ENCODE measurements at places on chromosomes 11 and 22. TPM values are rescaled to one million over a fixed set of nuclear protein-coding genes. Genes with fewer than 3 reads are reported as not detected.

FAM180B gene
- 0.15 TPM for total RNA-seq

CREBZF gene
- 37.2 TPM for total RNA-seq

C11orf65 gene
- total RNA-seq, result 0.33 TPM

CCDC82 gene
- total RNA-seq, result 24.2 TPM

MMP8 gene
- total RNA-seq, result 18.9 TPM

OR4C5 gene
- not detected for total RNA-seq

ANGPTL5 gene
- not detected for total RNA-seq

SORL1 gene
- 0.33 TPM for total RNA-seq

SCGB1A1 gene
- not detected for total RNA-seq

CRYBB2 gene
- not detected for total RNA-seq

RIC3 gene
- total RNA-seq, result not detected

GGTLC2 gene
- total RNA-seq, result not detected

MIAT gene
- 0.73 TPM for total RNA-seq

C11orf16 gene
- total RNA-seq, result not detected

GNAZ gene
- 2.4 TPM for total RNA-seq

IGLL1 gene
- not detected for total RNA-seq

BBOX1 gene
- not detected for total RNA-seq

C11orf97 gene
- total RNA-seq, result not detected

GSTT2 gene
- total RNA-seq, result not detected

ANO1 gene
- not detected for total RNA-seq

ACRV1 gene
- total RNA-seq, result not detected

OR52N4 gene
- total RNA-seq, result not detected

TREH gene
- not detected for total RNA-seq

GGT1 gene
- 2.6 TPM for total RNA-seq

CREB3L1 gene
- under 0.01 TPM for total RNA-seq

INS gene
- total RNA-seq, result not detected

MAPK8IP1 gene
- total RNA-seq, result 7.6 TPM

MS4A4A gene
- not detected for total RNA-seq

KBTBD3 gene
- total RNA-seq, result 3.0 TPM

PHRF1 gene
- 33.1 TPM for total RNA-seq

GGTLC3 gene
- not detected for total RNA-seq

SMC1B gene
- total RNA-seq, result not detected

MMP1 gene
- total RNA-seq, result 2.0 TPM

RAB30 gene
- 17.2 TPM for total RNA-seq

MOV10L1 gene
- 0.34 TPM for total RNA-seq

ENTHD1 gene
- 10.5 TPM for total RNA-seq

TMEM25 gene
- 10.3 TPM for total RNA-seq

SAA1 gene
- not detected for total RNA-seq

GPHA2 gene
- total RNA-seq, result not detected

DCHS1 gene
- 2.5 TPM for total RNA-seq

KLHDC7B gene
- not detected for total RNA-seq

ART1 gene
- not detected for total RNA-seq

SPTY2D1 gene
- total RNA-seq, result 23.9 TPM

KRTAP5-11 gene
- total RNA-seq, result not detected

RBM7 gene
- total RNA-seq, result 42.4 TPM

CYTH4 gene
- not detected for total RNA-seq

OPCML gene
- not detected for total RNA-seq

ZNF70 gene
- 3.8 TPM for total RNA-seq

TMEM184B gene
- 59.9 TPM for total RNA-seq

XKR3 gene
- not detected for total RNA-seq

OSM gene
- total RNA-seq, result not detected
